Foreskin fibroblast (primary cell): ENCODE measurements at places on chromosomes 2 and 18.
A peak's percentile ranks its signal among the peaks of the same experiment; 100 is the strongest.

- DNase-seq: no peak
Observed at GRCh38 chr2:227125506-227125905, 38.5 kb downstream of the COL4A4 start.

DNA sequence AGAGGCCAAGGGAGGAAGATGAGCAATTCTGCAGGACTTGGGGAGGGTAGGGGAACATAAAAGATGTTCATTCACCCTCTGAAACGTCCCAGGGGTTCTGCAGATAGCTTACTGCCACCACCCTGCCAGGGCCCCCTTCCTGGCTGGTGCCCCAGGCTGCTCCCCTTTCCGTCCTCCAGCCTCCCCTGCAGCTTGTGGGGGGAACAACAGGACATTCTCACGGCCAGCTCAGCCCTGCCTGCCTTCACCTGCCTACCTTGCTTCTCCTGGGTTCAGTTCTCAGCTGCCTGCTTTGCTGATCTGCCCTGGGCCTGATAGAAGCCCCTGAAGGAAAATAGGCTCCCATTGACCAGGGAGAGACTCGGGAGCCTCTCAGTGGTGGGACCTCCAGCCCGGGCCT, 251.1 kb downstream of the CELF4 start:
- DNase-seq: no peak

DNA sequence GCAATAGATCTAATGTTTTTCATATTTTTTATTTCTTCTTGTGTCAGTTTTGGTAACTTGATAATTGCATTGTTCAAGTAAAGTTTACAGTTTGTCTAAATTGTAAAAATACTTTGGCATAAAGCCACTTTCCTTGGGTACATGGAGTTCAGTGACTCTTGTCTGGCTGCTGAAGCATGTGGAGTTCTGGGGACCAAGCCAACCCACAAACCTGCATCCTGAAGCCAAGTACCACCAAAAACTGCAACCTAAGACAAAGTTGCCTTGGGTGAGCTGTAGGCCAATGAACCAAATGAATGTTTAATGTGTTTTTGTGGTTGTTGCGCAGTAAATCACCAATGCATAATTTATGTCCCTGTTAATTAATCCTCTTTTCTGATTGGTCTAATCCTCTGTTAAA, 872.6 kb downstream of the BCL11A start:
- DNase-seq: no peak

- no peak for DNase-seq
Observed at GRCh38 chr2:204110338-204110741, 173.8 kb downstream of the ICOS start.

DNA sequence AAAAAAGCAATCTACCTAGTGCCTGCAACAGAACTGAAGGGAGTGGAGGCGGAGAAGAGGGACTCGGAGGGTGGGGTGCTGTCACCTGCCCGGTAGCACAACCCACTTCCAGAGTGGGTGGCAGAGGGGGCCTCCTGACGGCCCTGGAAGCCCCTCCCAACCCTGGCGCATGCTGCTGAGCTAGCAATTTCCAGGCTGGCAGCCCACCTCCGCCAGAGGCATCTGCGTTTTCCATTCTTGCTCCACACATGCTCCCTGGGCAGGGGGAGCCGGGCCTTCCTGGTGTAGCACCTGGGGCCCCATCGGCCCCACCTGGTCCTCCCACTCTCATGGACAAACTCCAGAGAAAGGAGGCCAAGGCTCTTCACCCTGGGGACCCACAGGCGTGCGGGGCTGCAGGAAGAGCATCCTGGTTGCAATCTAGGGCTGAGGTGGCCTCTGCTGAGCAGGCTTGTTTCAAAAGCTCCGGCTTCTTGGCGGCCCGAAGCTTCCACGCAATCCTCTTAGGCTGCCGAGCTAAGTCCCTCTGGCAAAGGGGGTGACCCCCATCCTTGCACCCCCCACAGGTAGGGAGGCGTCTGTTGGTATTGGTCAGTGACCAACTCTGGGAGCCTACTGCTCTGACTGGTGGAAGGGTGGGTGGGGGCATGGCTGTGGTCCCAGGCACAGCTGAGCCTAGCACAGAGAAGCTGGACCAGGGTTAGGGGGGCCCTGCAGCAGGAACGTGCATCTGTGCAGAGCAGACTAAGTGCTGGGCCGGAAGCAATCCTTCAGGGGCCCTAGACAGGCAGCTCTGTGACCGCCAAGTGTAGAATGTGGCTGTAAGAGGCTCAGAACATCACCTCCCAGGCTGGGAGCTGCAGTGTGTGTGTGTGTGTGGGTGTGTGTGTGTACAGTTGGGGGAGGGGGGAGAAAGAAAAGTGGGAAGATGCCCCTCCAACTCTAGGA, 2.6 kb downstream of the HS6ST1 start:
- no peak for DNase-seq

DNA sequence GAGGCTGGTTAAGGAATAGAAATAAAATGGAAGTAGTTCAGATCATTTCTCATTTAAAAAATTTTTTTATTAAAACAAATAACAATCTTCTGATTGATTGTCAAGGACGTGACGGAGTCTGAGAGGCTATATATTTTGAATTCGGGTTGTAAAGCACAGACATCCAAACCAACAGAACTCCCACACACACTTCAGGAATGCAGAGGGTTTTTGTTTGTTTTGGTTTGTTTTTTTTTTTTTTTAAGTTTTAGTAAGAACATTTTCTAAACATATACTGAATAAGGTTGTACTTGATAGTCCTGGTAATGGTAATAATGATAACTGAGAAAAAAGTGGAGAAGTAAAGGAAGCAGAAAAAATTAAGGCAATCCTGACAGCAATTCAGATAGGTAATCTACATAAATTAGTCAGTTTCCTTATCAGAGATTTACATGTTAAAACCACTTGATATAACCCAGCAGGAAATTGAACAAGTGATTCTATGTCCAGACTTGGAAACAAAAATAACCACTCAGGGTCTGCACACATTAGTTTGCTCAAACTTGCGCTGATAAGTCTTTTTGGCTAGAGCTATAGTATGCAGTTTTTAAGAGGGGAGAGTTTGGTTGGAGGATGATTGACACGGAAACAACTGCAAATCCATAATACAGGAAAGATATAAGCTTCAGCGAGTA, 51.5 kb upstream of the CTAGE1 start:
- DNase-seq: no peak

DNA sequence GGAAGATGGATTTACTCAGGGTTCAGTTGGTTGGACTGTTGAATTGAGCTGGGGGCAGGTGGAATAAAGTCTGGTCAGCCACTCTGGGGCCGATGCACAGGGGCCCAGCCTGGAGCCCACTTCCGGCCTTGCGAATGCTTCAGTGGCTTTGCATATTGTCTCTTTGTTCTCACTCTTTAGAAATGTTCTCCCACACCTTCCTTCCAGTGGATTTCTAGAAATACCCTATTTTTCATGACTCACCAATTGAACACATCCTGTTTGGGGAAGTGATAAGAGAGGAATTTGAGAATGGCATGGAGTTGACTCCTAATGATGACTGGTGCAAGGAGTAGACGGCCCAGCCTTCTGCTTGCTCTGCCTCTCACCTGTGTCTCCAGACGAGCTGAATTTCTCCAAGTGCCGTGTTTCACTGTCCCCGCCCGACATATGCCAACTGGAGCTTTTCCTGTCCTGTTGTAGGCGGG, 28.1 kb downstream of the ASAP2 start:
- DNase-seq: peak; percentile 84

GRCh38 chr18:25056429-25056828, 295.5 kb downstream of the ZNF521 start:
- peak; percentile 21 for DNase-seq

DNA sequence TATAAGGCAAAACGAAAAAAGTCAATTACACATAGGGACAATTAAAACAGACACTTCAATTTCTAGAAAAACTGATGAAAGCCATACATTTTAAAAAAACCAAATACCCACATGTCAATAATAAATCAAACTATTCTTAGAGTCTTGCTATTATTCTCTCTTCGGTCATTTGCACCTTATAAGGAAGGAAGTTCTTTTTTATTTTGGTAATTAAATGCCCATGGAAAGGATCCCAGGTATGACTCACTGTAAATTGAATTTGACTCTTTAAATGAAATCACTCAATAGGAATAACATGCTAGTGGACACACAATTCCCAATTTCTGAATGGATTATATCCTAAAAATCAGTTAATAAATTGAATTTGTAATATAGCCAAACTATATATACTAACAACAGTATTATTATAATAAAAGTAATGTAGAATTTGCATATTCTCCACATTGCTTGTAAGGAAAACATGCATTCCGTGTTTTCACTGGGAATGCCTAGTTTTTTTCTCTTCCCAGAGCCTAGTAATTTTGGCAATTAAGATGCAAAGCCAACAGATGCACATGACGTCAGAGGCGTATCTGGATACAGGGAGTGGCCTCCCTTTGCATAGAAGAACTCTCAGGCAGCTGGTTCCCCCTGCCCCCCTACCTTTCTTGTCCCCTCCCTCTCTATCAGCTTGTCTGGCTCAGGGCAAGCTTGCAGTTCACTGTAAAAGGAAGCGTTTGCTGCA, 153.5 kb upstream of the PGAP1 start:
- DNase-seq: no peak

GRCh38 chr2:122491011-122491410, 735.6 kb downstream of the TSN start:
- no peak for DNase-seq

DNA sequence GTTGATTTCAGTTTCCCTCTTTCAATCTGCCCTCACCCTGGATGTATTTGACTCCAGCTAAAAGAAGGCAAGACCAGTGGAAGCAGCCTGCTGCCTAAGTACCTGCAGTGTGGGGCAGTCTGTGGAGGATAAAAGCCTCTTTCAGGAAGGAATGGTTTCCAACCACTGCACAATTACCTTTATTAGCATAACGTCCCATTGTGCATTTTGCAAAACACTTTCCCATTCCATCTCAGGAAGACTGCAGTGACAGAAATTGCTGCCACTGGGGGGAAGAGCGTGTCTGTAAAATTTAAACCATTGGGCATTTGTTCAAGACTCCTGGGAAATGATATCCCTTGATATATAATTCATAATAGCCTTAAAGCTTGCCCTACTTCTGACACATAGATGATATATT, 26.2 kb downstream of the CYRIA start:
- DNase-seq: no peak

DNA sequence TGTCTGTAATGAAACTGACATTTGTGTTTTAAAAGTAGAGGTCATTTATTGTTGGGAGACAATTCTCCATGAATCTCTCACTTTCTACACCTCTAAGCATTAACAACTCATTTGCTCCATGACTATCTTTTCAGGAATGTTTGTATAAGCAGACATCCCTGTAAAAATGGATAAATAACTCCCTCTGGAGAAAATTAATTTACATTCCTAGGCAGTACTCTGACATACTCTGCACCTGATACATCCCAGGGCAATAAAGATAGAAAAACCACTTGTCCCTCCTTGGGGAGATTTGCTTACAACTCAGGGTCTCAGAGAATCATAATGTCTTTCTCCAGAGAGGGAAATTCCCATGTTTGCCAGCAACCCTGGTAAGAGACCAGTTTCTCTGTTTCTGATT, 1037.7 kb upstream of the SLC39A10 start:
- no peak for DNase-seq

DNA sequence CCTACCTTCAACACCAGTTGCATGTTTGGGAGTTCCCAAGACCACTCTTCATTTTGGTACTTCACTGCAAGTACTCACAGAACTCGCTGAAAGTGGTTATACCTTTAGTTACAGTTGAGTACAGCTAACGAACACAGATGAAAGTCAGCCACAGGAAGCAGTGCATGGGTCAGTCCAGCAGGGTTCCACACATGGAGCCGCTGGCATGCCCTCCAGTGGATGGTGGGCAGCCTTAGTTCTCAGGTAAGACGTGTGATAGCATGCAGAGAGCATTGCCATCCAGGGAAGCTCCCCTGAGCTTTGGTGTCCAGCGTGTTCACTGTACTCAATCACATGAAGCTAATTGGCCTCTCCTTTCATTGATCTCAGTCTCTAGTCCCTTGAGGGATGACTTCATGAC, 815.3 kb downstream of the RNF144A start:
- DNase-seq: no peak

DNA sequence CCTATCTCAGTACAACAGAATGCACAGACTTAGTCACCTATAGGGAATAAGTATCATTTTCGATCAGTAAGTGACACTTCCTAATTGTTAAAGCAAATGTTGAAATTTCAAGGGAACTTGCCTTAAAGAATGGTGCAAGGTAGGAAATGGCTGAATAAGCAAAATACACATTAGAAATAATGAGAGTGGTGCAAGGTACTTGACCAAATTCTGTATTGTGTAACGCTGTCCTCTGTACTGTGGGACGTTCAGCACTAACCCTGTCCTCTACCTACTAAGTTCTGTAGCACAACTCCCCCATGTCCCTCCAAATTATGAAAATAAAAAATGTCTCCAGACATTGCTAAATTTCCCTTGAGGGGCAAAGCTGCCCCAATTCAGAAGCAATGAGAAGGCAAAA, 19.4 kb downstream of the MMADHC start:
- no peak for DNase-seq

DNA sequence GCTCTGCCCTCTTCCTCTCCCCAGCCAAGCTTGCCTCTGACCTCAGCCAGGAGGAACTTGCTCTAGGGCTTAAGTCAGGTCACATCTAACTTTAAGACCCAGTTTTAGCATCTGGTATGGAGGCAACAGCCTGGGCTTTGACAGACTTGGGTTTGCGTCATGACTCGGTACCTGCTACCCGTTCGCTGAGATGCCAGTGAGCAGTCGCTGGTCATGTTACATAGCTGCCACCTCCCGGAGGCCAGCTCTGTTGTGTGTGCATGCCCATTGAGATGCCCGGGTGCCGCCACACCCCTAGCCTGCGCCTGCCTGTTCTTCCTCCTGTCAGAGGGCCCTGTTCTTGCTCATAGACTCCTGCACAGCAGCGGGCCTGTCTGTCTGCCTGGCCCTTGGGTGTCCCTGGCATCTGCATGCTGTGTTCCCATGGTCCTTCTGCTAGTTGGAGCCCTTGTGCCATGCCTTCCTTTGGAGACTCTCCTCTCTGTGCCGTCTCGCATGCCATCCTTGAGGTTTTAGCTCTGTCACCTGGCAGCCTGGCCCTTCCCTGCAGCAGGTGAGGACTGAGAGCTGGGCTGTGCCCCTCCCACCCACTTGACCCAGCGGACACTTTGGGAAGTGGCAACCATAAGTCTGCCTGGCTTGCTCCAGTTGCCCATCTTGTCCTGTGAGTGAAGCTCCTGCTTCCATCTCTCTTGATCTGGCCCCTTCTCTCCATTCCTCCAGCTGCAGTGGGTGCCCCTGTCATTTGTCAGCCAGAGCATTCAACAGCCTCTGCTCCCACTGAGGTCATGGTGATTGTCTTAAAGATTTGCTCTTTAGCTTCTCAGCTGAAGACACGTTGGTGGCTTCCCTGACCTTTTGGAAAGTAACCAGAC, 24.9 kb downstream of the ASAP2 start:
- DNase-seq: no peak
